ENCODE measurements at places on chromosomes 1 and 21.

DNA sequence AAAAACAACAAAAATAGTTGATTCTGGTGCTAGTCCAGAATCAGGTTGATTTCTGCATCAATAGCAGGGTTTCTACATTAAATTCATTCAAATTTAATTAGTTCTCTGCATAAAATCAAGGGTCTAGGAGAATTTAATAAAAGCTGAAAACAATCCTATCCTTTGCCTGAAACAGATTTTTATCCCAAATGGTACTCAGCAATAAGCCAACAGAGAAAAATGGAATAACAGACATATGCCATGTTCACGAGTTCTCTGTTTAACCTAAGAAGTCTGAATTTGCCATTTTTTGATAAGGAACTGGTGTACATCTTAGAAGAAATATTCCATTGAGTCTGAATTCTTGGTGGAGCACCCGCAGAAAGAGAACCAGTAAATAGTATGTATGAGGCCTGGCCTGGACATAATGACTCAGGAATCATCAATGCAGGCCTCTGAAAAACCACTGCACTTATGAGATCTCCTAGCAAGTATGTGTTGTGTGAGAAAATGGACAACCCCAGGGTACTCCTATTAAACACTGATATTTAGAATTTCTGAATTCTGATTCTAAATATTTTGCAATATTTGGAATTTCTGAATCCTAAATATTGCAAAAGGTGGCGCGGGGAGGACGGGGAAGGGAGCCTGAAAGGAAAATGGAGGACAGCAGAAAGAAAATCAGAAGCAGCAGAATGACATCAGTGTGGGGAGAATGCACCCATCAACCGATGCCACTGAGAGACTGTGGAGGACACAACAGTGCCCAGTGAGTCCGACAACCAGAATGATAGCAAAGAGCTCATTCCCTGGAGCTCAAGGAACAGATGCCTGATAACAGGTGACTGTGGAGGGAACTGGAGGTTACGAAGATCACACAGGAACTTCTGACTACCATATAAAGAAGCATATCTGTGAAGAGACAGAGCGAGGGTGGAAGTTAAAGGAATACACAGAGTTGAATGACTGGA, 97.6 kb downstream of the APP start:
- DNase-seq, result no peak

GRCh38 chr1:89739013-89739843, 81.6 kb upstream of the LRRC8D start:
- DNase-seq, result no peak

GRCh38 chr1:208413006-208413405, 168.8 kb upstream of the PLXNA2 start:
- no peak for DNase-seq

DNA sequence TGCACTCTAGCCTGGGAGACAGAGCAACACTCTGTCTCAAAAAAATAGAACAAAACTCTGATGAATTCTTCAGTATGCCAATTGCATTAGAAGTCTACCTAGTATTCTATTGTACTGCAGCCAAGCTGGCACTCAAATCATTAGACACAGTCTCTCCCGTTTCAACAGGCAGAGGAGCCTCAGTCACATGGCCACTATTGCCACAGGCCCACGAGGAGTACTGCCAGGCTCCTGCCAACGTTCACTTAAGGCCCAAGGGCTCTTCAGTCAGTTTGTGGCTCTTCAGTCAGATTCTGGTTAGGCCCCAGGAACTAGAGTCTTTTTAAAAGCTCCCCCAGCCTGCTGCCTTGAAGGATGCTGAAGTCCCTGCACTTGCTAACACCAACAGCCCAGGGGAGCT, 73.4 kb downstream of the SH3BGR start:
- DNase-seq, result no peak

GRCh38 chr1:152313319-152313801, 11.7 kb downstream of the FLG start:
- no peak for DNase-seq

DNA sequence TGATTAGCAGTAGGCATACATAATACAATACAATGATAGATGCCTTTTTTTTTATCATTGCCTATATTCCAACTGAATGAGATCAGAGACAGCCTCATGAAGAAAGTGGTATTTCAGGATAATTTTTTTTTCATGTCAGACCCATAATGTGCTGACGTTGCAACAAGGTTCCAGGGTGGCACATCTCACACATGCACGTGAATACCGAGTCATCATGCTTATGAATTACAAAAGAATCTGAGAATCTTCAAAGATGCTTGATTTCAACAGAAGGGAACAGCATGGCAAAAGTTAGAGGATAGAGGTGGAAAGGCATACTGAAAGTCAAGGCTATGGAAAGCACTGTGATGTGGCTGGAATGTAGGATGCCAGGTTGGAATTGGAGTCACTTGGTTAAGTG, 5.0 kb upstream of the RNF11 start:
- no peak for DNase-seq

DNA sequence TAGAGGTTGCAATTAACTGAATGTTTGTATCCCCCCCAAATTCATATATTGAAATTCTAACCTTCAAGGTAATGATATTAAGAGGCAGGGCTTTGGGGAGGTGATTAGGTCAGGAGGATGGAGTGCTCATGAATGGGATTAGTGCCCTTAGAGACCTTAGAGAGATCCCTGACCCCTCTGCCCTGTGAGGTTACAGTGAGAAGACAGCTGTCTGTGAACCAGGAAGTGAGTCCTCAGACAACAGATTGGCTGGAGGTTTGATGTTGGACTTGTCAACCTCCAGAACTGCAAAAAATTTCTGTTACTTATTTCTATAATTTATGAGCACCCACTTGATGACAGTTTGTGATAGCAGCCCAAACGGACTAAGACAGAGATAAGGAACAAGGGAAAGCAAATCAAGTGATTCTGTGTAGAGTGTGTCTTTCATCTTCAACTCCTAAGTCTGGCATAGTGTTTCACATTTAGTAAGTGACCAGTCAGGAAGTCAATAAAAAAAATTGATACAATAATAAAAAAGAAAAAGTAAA, 30.0 kb upstream of the RWDD3 start:
- no peak for DNase-seq

DNA sequence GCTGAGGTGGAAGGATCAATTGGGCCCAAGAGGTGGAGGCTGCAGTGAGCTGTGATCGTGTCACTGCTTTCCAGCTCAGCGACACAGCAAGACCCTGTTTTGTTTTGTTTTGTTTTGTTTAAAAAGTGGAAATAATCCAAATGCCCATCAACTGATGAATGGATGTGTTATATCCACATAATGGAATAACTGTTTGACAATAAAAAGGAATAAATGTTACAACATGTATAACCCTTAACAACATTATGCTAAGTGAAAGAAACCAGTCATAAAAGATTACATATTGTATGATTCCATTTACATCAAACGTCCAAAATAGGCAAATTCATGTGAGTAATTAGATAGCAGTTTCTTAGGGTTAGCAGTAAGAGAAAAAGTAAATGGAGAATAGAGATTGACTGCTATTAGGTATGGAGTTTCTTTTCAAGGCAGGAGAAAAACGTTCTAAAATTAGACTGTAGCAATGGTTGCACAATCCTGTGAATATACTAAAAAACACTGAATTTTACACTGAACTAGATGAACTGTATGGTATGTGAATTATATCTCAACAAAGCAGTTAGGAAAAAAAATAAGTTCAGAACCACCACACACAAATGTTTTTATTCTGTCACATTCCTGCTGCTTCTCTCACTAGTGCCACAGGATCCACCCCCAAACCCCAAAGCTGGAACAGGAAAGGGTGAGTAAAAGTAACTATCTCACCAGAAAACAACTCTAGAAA, 15.7 kb downstream of the FOXJ3 start:
- DNase-seq, result no peak

DNA sequence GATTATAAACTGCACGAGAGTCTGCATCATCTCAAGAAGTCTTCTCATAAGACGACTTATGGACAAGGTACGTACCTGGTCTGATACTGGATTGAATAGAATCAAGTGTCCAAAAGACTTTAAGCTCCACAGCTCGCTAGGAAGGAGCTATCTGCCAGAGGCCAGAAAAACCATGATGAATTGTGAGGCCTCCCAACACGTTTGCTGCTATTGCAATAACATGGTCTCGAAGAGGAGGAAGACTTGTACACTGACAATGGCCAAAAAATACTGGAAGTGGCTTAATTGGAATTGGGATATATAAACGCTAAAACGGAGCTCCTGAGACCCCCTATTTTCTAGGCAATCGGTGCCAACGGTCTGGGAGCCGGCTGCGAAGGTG, 534 bp downstream of the DNAJC28 start:
- no peak for DNase-seq

- DNase-seq, result no peak
These were observed 122.7 kb downstream of the RGS21 start for GRCh38 chr1:192439373-192440025.

DNA sequence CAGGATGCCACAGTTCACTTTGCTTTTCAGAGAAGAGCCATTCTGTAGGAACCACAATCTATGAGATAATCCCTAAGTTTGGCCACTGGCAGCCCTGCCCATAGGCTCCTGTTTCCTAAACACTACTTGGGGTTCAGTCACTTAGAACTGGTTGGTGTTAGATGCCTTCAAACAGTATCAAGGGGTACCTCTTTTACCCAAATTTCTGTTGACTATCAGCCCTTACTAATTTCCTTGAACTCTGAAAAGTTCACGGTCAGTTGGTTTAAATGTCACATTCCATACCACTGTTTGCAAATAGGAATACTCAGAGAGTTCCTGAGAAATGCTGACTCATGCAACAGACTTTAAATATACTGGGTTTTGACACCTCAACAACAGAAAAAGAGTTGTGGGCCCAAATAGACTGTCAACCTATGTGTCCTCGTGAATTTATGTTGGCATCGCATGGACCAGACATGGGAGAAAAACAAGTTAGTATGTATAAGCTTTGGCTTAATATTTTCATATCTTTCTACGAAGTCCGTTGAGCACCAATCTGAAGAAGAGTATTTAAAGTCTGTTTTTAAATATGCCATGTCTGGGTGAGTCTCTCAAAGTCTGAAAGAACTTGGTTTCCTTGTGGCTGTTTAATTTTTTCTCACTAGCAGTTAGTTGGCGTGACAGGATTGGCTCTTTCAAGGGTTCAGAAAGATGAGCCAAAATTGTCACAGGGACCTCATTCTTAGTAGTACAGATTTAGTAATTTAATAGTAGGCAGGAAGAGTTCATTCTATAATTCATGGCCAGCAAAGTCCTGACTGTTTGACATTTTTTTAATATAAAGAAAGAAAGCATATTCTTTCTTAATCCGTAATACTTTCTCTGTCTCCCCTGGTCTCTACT, 56.5 kb upstream of the ZNF326 start:
- DNase-seq, result no peak

- no peak for DNase-seq
These were observed 69.3 kb downstream of the SLC25A24 start for GRCh38 chr1:108130794-108131193.

DNA sequence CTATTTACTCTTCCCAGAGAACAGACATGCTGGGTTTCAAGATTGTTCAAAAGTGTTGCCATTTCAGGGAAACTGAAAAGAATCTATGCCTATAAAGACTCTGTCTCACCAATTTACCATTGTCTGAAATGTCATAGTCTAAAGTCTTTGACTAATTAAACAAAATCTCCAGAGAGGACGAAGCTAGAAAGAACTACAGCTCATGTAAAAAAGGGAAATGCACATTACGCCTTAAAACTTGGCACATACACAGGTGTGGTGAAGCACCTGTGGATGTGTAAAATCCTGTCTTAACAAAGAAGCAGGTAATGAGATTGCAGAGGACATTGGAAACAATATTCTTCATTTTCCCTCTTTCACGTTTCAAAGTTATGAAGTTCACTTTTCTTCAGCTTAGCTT, 130.6 kb downstream of the EIF4G3 start:
- no peak for DNase-seq

DNA sequence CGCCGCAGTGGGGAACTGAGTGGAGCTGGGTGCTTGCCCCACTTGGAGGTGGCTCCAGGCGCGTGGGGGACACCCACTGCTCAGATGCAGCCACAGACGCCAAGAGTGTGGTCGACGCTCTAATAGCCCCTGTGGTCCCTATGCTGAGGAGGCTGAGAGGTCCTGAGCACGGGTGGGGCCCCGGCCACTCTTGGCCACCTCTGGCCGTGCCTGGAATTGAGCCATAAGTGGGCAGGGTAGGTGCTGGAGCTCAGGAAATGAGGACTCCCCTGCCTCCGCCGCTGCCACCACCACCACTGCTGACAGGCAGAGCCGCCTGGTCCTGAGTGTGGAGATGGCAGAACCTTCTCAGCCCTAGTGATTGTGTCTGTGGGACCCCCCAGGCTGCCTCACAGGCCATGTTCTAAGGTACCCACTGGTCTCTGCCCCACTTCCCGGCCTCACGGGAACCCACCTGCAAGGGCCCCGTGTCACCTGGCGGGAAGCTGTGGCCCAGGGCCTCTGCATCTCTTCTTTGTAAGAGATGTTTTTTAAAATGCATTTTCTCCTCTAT, 34.6 kb upstream of the DIP2A start:
- no peak for DNase-seq

DNA sequence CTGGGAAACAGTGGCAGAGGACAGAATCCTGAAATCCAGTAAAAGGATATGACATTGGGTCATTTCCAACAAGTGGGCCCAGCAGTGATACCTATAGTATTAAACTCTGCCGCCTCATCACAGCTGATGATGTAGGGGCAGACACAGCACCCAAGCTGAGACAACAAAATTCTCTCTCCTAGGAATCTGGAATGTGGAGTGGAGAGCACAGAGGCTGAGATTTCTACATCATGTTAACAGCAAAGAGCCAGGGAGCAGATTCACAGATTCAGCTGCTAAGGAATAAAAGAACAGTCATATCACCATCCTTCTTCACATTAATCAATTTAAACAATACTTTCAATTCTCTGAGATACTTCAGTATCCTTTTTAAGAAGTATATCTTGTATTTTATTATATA, 61.9 kb downstream of the CRP start:
- DNase-seq, result no peak

DNA sequence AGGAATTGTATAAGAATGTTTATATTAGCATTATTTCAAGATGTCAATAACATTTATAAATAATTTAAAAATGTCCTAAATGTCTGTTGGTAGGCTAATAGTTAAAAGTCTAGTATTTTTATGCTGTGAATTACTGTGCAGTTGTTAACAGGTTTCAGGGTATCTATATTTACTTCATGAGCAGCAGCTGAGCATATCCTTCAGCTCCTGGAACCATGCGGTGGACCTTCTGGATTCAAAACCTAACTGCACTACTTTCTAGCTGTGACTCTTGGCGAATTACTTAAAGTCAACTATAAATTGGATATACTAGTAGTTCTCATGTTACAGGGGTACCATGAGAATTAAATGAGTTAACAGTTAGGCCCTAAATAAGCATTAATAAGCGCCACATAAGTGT, 3.7 kb downstream of the CEP350 start:
- no peak for DNase-seq

- DNase-seq, result no peak
These were observed 264.8 kb downstream of the GPR52 start for GRCh38 chr1:174712541-174712940.

Measured in NCI-H2081 treated with DMSO at 0.1 percent for 48 hours (cell line).